Esophagus muscularis mucosa (tissue), 4 donors: ENCODE measurements at places on chromosomes 7 and 10. TPM values are rescaled to one million over a fixed set of nuclear protein-coding genes. Genes with fewer than 3 reads are reported as not detected.

DHX32 gene
- 22.4 TPM for total RNA-seq

OLAH gene
- 15.2 TPM for total RNA-seq

CPA1 gene
- not detected for total RNA-seq

PPP1R17 gene
- total RNA-seq, result not detected

SPDYE8 gene
- not detected for total RNA-seq

SEMA3E gene
- total RNA-seq, result 11.2 TPM

RBP4 gene
- 0.83 TPM for total RNA-seq

CDHR1 gene
- 0.17 TPM for total RNA-seq

SPDYE6 gene
- not detected for total RNA-seq

COL26A1 gene
- not detected for total RNA-seq

RADIL gene
- 12.9 TPM for total RNA-seq

ADGRA1 gene
- under 0.01 TPM for total RNA-seq

HIBADH gene
- total RNA-seq, result 55.5 TPM

IGFBP1 gene
- not detected for total RNA-seq

CPA4 gene
- total RNA-seq, result not detected

ZPBP gene
- not detected for total RNA-seq

AGR2 gene
- not detected for total RNA-seq

IFIT1B gene
- total RNA-seq, result not detected

ZNF804B gene
- total RNA-seq, result not detected

ATRNL1 gene
- 5.0 TPM for total RNA-seq

SEMA4G gene
- 0.66 TPM for total RNA-seq
